Mesendoderm (in vitro differentiated cells): ENCODE measurements at places on chromosomes 5 and 9.

DNA sequence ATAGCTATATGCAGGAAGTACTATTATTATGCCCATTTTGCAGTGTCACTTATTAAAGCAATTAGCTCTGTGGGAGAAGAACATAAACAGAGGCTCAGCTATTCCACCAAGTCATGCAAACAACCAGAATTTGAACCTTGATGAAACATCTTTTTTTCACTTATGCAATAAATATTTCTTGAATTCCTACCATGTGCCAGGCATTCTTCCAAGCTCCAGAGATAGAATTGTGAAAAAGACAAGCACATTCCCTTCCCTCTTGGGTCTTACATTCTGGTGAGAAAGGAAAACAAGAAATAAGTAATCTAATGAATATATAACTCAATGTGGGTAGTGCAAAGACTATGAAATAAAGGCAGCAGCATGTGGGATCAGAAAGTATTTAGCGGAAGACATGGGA lies 32.1 kb upstream of the ADRB2 start:
- H3K36me3 ChIP-seq: no peaks in the 10 kb centered on the region
- no peak overlapping the region for H3K4me3 ChIP-seq
- no peaks in the 10 kb centered on the region for H3K4me1 ChIP-seq

- no peak overlapping the region for H3K4me3 ChIP-seq
- H3K4me1 ChIP-seq: peaks cover 30% of the 10 kb centered on the region
- no peaks in the 10 kb centered on the region for H3K36me3 ChIP-seq
Measured at GRCh38 chr5:139667001-139667729, 19.0 kb downstream of the CXXC5 start.

GRCh38 chr5:134370311-134370870 lies 978 bp upstream of the UBE2B start:
- no peak overlapping the region for H3K27ac ChIP-seq
- no peak for DNase-seq
- peak overlapping the region; percentile 5 for H3K4me3 ChIP-seq
- no peaks in the 10 kb centered on the region for H3K27me3 ChIP-seq
- peaks cover 1% of the 10 kb centered on the region for H3K36me3 ChIP-seq

DNA sequence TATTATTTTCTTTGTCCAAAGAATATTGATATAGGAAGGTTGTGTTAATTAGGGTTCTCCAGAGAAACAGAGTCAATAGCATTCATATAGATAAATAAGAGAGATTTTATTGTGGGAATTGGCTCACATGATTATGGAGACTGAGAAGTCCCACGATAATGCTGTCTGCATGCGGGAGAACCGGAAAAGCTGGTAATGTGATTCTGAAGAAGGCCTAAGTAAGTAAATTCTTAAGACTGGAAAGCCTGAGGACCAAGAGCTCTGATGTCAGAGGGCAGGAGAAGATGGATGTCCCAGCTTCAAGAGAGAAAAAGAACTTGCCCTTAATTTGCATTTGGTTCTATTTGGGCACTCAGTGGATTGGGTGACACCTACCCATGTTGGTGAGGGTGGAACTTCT lies 307.4 kb upstream of the C9orf72 start:
- no peaks in the 10 kb centered on the region for H3K4me1 ChIP-seq
- no peaks in the 10 kb centered on the region for H3K36me3 ChIP-seq

DNA sequence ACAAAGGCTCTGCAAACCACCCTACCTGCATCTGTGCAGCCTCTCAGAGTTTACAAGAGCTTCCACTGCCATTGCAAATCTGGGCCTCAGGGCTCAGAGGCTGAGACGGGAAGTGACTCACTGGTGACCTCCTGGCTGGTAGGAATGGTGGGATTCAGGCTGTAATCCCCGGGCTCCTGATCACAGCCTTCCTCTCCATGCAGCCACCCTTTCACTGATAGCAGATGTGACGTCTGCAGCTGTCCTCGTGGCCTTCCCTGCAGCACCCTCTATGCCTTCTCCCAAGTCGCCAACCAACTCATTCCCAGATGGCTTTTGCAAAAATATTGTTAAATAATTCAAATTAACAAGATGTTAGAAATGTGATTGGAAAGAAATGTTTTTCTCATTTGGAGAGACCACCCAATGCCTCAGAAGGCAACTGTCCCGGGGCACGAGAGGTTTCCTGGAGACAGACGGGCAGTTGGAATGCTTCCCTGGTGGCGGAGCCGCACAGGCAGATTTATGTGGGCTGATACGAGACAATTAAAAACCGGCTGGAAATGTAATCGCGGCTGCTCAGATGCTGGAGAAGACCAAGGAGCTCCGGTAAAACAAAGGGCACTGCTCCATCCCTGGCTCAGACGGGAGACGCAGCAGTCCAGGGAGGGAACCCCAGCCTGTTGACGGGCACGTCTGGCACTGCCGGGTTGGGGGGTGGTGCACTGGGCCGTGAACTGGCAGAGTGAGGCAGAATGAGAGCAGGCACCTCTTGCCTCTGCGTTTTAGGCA lies 34.4 kb upstream of the SLC25A51 start:
- peak overlapping the region; percentile 32 for H3K27ac ChIP-seq
- H3K36me3 ChIP-seq: no peaks in the 10 kb centered on the region
- no peak overlapping the region for H3K4me3 ChIP-seq
